ENCODE measurements at places on chromosomes 1 and 21.

DNA sequence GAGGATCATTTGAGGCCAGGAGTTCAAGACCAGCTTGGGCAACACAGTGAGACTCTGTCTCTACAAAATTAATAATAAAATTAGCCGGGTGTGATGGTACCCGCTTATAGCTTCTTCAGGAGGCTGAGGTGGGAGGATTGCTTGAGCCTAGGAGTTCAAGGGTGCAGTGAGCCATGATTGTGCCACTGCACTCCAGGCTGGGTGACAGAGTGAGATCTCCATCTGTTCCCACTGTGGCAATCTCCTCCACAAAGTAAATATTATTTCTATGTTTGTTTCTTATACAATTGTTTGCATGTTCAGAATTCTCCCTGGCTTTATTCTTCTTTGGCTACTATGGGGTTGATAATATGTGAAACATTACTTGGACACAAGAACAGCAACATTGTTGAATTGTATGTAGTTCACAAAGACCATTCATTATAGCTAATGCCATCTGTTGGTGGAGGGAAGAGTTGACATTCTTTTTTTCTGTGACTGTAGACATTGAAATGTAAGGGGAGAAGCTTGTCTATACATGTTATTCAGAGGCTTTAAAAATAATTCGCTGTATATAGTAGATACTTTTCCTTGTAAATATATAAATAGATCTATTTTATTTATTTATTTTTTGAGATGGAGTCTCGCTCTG is 47.8 kb upstream of the SRSF10 start:
- peak; percentile 1 for DNase-seq

DNA sequence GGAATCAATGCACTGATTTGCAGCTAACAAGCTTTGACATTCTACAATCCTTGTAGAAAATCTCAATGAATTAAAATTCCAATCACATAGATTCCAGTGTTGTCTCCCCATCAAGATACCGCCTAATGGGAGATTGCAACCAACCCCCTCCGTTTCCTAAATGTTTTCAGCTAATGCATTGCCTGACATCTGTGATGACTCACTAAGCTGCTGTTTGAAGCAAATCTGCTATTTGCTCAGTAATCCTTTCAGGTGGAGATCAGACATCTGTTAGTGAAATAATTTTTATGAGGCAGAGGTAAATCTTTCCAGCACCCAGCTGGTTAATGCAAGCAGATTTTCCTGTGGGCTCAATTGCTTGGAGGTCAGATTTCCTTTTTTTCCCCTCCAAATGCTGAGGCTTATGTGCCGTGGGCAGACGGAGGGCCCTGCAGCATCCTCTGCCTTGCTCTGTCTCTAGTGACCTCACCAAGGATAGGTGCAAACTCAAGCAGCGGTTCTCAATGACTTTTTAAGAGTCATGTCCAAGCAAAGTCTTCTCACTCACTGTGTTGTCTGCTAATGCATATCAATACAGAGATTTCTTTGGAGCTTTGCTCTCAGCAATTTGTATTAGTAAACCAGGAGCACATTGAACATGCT is 91.1 kb upstream of the RAB3GAP2 start:
- DNase-seq, result no peak

DNA sequence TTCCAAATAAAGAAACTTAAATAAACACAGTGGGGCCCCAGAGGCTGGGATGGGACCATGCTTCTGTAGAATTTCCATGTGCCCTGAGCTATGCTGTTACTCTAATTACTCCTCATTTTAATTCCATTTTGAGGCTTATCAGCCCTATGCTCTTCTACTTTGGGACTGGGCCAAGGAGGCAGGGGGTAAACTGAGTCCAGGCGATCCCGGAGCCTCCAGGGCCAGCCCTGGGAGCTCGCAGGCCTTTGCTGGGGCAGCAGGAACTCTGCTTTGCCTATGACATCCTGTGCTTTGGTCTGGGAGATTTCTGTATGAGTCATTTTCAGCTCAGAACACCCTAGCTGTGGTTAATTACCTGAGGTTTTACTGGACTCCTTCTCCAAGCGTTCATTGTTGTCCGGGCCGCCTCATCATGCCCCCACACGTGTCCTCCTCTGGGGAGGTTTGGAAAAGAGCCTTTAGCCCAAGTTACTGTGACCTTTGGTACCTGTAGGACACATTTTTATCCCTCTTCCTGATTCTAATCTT is 95.7 kb downstream of the RHOU start:
- DNase-seq, result no peak

- no peak for DNase-seq
Measured at GRCh38 chr1:117586747-117587498, 18.9 kb upstream of the TENT5C start.

- DNase-seq, result no peak
Measured at GRCh38 chr1:245463392-245464165, 308.8 kb downstream of the KIF26B start.

- no peak for DNase-seq
Measured at GRCh38 chr1:25031966-25032667, 102.0 kb upstream of the RUNX3 start.

DNA sequence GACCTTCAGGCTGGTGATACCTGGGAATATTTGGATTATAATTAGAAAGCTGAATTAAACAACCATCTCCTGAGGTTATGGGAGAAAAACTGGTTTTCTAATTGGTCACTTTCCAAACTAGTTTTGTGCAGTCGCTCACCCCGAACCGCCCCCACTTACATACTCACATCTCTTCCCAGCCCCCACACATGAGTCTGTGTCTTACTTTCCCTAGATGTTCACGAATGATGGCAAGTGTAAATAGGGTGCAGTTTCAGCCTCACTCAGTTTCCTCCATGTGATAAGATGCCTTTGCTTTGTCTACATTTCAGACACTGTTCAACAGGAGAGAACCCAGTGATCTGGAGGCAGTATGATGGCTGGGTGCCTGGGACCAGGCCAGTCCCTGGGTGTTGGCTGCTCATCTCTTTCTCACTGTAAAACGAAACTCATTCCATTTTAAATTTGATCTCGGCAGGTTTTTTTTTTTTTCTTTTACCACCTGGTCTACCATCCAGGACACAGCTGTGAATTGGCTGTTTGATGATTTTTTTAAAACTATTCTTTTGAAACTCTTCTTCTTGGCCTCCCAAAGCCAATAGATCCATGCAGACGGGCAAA is 164.3 kb upstream of the RAB4A start:
- DNase-seq, result no peak

DNA sequence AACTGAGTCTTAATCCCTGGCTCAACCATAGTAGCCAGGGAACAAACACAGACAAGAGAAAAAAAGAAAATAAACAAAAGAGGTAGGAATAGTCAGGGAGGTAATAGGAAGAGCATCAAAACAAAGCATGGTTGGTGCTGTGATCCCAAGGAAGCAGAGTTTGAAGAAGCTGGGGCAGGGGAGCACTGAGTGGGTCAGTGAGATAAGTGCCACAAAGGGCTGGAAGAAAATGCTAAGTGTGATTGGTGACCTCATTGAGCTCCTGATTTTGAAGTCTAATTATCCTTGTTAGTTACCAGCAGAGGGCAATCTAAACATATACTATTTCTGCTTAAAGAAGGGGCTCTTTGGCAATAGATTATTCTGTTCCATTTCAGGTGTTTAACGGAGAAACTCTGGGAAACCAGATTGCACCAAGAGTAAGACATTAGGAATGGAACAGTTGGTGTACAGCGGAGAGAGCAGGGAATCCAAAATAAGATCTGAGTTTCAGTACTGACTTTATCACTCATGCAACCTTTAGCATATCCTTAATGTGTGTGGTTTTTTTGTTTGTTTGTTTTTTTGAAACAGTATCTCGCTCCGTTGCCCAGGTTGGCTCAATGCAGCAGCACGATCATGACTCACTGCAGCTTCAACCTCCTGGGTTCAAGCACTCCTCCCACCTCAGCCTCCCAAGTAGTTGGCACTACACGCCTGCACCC is 30.7 kb upstream of the KIAA1614 start:
- no peak for DNase-seq

DNA sequence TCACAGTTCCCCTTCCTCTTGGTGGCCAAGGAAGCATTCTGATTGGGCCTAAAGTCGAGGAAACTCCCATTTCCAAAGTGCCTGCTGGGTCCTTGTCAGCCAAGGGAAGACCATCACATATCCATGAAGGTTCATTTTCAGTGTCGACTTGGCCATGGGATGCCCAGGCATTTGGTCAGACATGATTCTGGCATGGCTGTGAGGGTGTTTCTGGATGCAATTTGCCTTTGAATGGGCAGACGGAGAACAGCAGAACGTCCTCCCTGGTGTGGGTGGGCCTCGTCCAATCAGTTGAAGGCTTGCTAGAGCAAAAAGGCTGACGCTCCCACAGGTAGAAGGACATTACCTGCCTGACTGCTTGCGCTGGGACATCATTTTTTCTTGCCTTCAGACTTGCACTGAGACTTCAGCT is 48.3 kb upstream of the LBR start:
- no peak for DNase-seq

- no peak for DNase-seq
Measured at GRCh38 chr1:3584915-3585314, 26.4 kb downstream of the MEGF6 start.

- no peak for DNase-seq
Measured at GRCh38 chr1:31230378-31230777, 9.3 kb downstream of the NKAIN1 start.

DNA sequence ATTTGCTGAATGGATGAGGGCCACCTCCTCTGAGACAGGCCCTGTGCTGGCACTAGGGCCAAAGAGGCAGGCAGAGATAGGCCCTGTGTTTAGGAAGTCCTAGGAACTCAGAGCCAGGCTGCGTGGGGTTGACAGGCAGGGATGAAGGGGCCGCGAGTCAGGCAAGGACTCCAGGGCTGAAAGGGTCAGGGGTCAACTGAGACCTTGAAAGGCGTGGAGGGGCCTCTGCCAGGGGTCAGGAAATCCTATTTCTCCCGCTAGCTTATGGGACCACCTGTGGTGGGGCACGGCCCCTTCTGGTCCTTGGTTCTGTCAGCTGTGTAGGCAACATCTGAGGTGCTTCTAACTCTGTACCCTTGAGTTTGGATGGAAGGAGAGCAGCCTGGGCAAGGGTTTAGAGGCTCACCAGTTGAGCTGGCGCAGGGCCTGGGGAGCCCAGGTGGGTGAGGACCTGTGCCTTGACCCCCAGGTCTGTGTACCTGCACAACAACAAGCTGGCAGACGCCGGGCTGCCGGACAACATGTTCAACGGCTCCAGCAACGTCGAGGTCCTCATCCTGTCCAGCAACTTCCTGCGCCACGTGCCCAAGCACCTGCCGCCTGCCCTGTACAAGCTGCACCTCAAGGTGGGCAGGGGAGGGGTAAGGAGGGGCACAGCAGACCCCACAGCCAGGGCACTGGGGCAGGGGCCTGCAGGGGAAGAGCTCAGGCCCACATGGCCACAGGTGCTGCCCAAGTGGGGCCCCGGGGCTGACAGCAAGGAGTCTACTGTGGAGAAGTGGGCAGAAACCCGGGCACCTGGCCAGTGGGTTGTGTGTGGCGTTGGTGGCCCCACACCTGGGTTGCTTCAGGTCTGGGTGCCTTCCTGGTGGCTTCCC is 14.9 kb downstream of the PODN start:
- no peak for DNase-seq

- no peak for DNase-seq
Measured at GRCh38 chr1:116228511-116228910, 117.3 kb downstream of the MAB21L3 start.

GRCh38 chr1:30507016-30507312 is 216.4 kb downstream of the MATN1 start:
- DNase-seq, result no peak

- DNase-seq, result no peak
Measured at GRCh38 chr1:150730130-150730721, 9.5 kb upstream of the HORMAD1 start.

DNA sequence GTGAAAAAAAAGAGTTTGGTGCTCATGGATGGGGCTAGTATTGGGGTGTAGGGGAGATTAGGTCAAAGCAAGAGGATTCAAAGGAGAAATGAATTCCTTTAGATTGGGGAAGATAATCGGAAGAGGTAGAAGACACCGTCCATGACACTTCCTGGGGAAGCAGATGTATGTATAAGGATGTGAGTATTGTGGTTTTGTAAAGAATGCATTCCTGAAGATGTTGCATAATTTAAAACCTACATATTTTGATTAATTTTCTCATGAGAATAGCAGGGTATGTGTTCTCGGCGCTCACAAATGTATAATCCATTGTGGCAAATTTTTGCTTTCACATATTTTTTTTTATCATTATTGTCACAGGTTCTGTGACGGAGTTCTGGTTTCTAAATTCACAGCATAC is 5.5 kb upstream of the LGALS8 start:
- no peak for DNase-seq

GRCh38 chr1:61356995-61357394 is 274.6 kb downstream of the NFIA start:
- no peak for DNase-seq

- no peak for DNase-seq
Measured at GRCh38 chr1:170669586-170670530, 5.9 kb downstream of the PRRX1 start.

DNA sequence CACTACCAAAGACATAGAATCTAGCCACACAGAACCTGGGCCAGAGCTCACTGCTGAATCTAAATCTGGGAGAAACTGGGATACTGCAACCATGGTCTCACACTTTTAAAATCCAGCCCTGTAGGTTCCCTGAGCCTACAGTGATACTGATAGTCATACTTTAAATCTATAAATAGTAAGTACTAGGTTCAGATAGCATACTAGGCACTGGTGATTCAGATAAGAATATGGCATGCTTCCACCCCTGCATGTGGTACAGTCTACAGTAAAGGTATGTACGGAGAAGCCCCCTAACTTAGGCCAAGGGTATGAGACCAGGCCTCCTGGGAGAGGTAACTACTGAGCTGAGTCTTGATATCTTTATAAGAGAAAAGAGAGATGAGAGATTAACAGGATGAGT is 193.3 kb upstream of the HMGB4 start:
- DNase-seq, result no peak

GRCh38 chr1:101193733-101194169 is 43.1 kb upstream of the S1PR1 start:
- no peak for DNase-seq

DNA sequence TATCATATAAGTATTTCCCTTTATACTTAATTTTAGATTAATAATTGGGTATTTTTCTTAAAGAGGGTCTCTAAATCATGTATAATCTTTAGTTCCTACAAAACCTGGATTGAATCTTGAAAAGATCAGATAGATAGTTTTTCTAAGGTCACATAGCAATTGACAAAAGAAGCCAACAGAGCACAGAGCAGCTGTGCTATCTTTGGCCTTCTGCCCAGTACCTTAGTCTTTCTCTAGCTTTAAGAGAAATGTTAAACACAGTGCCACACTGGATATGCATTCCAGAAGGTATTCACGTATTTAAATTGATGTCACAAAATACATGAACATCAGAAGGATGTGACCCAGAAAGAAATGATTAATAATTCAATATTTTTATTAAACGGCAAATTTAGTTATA is 86.8 kb downstream of the C21orf91 start:
- no peak for DNase-seq

DNA sequence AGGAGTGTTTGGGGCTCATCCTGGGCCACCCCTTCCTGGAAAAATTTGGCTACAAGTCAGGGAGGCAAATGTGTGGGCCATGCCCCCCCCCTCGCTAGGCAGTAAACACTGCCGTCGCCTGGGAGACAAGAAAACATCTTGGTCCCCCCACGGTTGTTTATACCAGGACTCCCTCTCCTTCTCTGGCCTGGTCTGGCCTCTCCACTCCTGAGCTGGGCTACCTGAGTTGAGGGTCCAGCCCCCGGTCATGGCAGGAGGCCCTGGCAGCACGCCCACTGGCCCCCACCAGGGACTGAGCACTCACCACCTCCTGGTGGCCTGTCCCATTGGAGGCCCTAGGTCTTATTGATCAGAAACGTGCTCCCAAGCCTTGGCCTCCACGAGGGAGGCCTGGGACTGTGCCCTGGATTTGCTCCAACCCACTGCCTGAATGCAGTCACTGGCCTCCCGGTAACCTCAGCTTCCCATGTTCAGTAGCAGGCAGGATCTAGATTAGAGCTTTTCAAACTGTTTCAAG is 15.8 kb downstream of the KCNQ4 start:
- DNase-seq, result no peak

Data from left forelimb (tissue), 1 donor.